ENCODE measurements at places on chromosomes 7 and 10. TPM values are rescaled to one million over a fixed set of nuclear protein-coding genes. Genes with fewer than 3 reads are reported as not detected.

PCLO gene
- 0.98 TPM for total RNA-seq

NACAD gene
- total RNA-seq, result 0.31 TPM

ZNF239 gene
- 2.2 TPM for total RNA-seq

GARIN1A gene
- total RNA-seq, result 0.38 TPM

LIPJ gene
- total RNA-seq, result not detected

PDE6C gene
- not detected for total RNA-seq

LLCFC1 gene
- total RNA-seq, result not detected

UFSP1 gene
- 4.3 TPM for total RNA-seq

PTCD1 gene
- total RNA-seq, result 6.8 TPM

VIM gene
- 1,715 TPM for total RNA-seq

FAM25A gene
- 0.52 TPM for total RNA-seq

AKR1B15 gene
- total RNA-seq, result 33.7 TPM

MYPN gene
- total RNA-seq, result 2.8 TPM

BTBD16 gene
- 0.46 TPM for total RNA-seq

SEMA4G gene
- 8.4 TPM for total RNA-seq

AGMO gene
- total RNA-seq, result 1.1 TPM

SPDYE2B gene
- not detected for total RNA-seq

MMP21 gene
- 0.05 TPM for total RNA-seq

SNCG gene
- 12.3 TPM for total RNA-seq

NEUROG3 gene
- total RNA-seq, result not detected

SFRP5 gene
- 2.7 TPM for total RNA-seq

RARRES2 gene
- not detected for total RNA-seq

TRIM50 gene
- not detected for total RNA-seq

ABCA13 gene
- total RNA-seq, result 0.06 TPM

GRID1 gene
- total RNA-seq, result 0.22 TPM

NME8 gene
- not detected for total RNA-seq

Measured in A549 treated with Hydrocortisone at 1 μM for 4 hours (cell line).